ENCODE measurements at places on chromosomes 1 and 21.
A peak's percentile ranks its signal among the peaks of the same experiment; 100 is the strongest.

DNA sequence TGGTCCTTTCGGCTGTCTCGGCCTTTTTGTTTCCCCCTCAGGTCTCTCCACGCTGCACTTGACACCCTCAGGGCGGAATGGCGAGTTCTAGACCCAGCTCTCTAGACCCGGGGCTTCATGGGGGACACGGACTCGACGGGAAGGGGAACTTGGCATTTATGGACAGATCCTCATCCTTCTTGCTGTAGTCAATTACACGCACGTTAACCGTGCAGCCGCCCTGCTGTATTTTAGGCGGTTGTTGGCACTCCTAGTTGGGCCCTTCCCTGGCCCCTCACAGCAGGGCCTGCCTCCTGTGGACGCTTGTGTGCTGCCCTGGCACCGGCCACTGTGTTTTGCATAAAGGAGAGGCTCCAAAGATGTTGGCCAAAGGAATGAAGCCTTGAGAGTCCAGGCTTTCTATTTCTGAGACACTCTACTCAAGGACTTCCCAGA, 558 bp upstream of the BTG3 start:
- no peak for DNase-seq

- DNase-seq = no peak
Measured at GRCh38 chr1:158818560-158818959, 12.6 kb upstream of the MNDA start.

DNA sequence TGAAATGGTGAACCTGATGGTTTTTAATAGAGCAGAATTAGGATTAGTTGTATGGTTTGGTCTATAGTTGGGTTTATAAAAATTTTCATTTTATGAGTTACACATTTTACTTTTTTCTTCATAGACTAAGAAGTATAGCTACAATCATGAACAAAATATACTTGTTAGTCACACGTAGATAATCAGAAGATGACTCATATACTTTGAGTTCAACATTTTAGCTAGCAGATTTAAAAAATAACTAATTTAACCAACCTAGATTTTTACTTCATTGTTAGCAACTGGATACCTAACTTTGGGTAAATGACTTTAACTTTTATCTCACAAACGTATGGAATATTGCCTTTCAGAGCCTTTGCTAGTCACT, 27.9 kb downstream of the MORC3 start:
- DNase-seq = no peak

GRCh38 chr1:180849031-180849775, 63.5 kb upstream of the KIAA1614 start:
- DNase-seq = no peak

DNA sequence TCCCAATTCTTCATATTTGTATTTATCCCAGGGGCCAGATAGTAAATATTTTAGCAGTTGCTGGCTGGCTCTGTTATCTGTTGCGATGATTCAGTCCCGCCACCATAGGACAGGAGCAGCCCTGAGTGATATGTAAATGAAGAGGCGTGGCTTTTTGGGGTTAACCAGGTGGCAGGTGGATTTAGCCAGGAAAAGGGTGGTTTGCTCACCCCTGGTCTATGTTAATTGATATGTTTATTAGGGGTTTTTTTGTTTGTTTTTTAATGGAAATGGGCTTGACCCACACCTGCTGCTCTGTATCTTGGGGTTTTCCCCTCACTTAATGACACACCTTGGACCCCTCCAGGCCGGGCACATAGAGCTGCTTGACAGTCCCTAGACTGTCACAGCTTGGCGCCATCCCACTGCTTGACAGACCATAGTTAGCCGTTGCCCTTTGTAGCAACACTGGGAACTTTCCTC, 62.8 kb downstream of the PIK3CD start:
- no peak for DNase-seq

GRCh38 chr1:243596431-243597062, 253.5 kb downstream of the AKT3 start:
- DNase-seq = peak; percentile 91

DNA sequence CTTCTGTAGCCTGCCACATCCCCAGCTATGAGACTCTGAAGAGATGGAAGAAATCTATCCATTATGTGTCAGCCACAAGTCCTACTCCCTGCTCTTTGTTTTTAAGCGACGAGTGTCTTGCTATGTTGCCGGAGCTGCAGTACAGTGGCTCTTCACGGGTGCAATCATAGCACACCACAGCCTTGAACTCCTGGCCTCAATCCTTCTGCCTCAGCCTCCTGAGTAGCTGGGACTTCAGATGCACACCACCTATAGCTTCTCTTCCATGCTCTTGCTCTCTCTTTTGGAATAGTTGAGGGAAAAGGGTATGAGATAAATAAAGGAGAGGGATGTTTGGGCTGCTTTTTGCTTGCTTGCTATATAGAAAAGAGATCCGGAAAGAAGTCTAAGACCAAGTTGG, 1.6 kb downstream of the TUFT1 start:
- DNase-seq = no peak

DNA sequence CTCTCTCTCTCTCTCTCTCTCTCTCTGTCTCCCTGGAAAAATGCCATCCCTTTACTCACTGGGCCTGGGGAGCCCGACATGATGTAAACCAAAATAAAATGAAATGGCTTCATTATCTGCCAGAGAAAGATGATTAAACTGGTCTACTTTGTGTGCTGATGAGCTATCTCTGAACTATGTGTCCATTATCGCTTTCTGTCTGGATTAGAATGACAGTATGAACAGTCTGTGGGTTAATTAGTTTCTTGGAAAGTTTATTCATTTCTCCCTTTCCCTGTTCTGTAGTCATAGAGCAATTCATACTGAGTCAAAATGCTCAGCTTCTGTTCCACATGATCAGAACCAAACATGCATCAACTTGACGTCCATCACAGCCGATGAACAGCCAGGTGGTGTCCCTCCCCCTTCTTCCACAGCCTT, 72.4 kb upstream of the KCND3 start:
- DNase-seq = peak; percentile 54

- no peak for DNase-seq
Measured at GRCh38 chr1:63612564-63612963, 19.4 kb downstream of the PGM1 start.

GRCh38 chr21:23968722-23969647, 1638.3 kb downstream of the MRPL39 start:
- peak; percentile 82 for DNase-seq

GRCh38 chr1:24572301-24572700, 16.4 kb downstream of the NCMAP start:
- DNase-seq = no peak

GRCh38 chr1:56345831-56346230, 233.5 kb downstream of the PLPP3 start:
- DNase-seq = no peak

GRCh38 chr1:61226791-61227567, 144.6 kb downstream of the NFIA start:
- no peak for DNase-seq

- DNase-seq = no peak
Measured at GRCh38 chr1:67816506-67816905, 16.8 kb downstream of the GNG12 start.

GRCh38 chr1:63795455-63795854, 21.6 kb downstream of the ROR1 start:
- DNase-seq = no peak

DNA sequence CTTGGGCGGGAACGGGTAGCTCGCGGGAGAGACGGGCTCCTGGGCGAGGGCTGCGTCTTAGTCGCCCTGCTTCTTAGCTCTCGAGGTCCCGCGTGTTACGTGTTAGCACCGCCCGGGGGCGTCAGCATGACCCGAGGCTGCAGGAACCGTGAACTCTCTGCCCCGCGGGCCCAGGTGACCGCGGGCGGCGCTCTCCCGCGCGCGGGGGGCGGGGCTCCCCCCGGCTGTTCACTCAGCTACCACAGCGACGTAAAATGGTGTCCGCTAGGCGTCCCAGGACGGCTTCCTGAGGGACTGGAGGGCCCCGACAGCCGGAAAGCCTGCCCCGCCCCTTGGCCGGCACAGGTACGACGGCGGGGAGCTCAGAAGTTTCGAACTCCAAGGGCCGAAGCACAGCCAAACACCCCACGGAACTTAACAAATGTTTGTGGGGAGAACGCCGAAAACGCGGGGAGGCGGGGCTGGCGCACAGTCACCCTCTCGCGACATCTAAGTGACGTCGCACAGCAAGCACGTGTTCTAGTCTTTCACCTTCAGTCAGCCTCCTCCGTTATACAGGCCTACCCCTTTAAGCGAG, 780 bp upstream of the RBM15 start:
- peak; percentile 93 for DNase-seq

All from activated CD4-positive, alpha-beta T cell treated with anti-CD3 and anti-CD28 coated beads, Interleukin-2, amount 50 U/mL, for 16 hours (primary cell).